ENCODE measurements at places on chromosomes 11 and 22.
A peak's percentile ranks its signal among the peaks of the same experiment; 100 is the strongest.

GRCh38 chr22:43008921-43009320 lies 6.0 kb downstream of the PACSIN2 start:
- no peak for DNase-seq

DNA sequence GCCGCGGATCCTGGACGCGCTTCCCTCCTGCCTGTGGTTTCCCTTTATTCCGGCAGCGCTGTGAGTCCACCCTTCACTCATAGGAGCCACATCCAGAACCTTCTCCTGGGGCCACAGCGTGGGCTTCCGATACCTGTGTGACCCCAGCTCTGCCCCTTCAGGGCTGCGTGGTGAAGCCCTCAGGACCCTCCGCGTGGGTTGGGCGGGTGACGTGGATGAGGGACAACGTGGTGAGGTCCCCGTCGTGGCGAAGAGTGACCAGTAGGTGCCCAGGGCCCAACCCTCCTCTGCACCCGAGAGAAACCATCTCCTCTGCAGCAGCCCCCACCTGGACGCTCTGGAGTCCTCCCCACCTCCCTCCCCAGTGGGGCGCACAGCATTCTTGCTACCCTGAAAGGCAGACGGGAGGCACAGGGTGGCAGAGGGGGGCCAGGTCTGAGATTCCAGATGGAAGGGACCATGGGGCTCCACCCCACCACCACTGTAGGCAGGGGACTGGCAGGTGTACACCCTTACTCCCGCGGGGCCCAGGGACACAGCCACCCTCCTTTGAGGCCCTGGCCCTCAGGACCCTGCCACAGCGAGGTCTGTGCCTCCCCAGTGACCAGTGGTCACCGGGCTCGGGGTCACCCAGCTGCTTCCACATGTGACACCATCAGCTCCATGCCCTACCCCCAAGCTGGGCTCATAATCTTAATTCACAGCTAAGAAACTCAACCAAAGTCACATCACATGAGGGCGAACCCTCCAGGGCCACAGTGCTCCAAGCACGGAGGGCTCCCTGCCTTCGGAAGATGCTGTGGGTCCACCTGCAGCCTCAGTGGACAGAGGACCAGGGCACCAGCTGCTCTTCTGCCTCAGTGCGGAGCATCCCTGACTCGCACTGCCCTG lies 3.4 kb upstream of the ZBED4 start:
- no peak for DNase-seq

GRCh38 chr11:132022285-132022684 lies 651.9 kb downstream of the NTM start:
- DNase-seq = no peak

DNA sequence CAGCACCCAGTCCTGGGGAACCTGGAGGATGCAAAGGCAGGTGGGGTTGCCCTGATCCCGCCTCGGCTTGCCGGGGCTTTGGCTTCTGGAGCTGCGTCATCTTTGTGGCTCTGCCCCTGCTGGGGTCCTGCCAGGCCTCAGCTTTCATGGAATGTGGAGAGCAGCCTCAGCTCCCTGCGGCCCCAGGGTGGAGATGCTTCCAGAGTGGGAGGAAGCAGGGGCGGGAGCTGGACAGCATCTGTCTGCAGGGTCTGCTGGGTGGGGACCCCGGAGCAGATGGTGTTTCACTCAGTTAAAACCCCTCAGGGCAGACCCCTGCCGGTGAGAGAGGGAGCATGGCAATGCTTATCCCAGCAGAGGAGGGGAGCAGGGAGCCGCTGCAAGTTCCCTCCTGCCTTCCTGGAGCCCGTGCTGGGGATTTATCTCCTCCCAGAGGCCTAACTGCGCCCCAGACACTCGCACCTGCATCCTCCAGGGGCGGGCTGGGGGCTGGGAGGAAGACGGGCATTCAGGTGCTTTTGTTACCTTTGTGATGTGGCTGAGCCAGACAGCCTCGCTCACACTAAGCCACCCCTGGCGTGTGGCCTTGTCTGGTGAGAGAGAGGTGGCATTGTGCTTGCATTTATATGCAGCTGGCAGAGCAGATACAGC lies 15.7 kb downstream of the GRIK4 start:
- DNase-seq = no peak

DNA sequence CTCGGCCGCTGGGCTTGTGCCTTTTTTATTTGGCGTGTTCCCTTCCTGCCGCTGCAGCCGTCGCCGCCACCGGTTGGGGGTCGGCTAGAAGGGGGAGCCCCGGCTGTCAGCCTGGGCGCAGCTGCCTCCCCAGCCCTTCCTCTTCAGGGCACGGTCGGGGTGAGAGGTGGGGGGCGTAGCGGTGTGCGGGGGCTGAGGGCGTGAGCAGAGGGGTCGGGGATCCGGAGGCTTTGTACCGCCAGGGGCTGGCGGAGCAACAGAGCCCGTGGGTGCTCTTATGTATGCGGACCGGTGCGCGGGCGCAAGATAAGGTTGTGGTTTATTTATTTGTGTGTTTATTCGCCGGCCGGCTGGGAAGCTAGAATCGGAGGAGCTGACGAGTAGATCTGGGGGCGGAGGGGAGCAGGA lies 477 bp downstream of the ZBTB16 start:
- DNase-seq = no peak

DNA sequence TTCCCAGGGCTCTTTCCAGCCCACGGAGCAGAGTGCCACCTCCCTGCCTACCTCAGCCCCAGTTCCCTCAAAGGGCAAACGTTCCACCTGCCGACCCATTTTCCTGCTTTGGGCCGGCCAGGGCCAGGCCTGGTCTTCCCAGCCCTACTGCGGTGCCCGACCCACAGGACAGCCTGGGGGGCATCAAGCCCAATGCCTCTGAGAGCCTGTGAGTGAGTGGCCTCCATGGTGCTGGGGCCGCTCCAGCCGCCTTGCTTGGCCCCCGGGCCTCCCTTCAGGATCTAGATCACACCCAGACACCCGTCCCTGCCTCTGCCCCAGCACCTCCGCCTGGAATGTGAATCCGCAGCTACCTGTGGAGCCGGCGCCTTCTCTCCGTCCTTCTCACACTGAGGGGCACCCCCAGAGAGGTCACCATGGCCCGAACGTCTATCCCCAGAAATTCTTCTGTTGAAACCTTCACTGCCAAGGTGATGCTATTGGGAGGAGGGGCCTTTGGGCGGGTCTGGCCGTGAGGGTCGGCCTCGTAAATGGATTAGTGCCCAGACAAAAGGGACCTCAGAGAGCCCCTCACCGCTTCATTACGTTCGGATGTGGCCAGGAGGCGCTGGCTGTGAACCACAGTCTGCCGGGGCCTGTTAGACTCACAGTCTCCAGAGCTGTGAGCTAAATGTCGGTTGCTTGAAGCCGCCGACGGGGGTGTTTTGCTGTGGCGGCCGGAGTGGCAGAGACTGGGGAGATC lies 36.2 kb upstream of the BRSK2 start:
- no peak for DNase-seq

DNA sequence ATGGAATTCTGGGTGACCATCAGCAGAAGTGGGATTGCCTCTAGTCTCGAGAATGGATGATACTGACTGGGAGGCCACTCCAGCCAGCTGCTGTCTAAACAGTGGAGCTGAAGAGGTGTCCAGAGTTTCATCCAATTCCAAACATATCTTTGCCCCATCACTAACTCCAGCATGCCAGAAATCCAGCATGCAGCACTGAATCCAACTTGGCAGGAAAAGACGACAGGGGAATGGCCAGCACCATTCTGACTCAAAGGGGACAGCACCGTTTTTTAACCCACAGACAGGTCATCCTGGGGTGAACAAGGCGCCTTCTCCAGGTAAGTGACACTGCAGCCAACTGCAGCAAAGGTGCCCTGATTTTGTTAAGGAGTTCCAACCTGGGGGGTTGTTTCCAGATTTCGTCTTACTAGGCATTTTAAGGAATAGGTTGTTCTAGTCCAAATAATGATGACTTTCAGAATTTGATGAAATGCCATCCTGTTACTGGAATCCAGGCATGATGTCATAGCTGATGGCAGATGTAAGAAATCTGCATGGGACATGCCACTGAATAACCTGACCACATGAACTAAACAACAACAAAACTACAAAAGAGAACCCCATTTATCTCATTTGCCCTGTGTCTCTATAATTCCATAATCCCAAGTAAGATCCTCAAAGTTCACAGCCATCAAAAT lies 32.3 kb downstream of the FEZ1 start:
- DNase-seq = no peak

GRCh38 chr11:953512-953911 lies 27.8 kb downstream of the AP2A2 start:
- DNase-seq = no peak

DNA sequence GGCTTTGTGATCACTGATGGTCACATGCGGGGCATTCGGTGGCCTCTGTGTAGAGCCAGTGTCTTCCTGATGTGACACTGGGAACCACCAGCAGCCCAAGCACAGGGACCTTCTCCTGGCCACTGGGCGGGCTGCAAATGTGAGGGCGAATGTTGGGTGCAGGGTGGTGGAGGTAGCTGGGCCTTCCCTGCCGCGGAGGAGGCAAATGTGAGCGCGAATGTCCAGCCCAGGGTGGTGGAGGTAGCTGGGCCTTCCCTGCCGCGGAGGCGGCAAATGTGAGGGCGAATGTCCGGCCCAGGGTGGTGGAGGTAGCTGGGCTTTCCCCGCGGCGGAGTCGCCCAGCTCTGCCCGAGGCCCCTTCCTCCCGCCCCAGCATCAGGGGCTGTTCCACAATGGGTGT lies 23.3 kb downstream of the PTDSS2 start:
- DNase-seq = no peak

- no peak for DNase-seq
These were observed 5.6 kb downstream of the PIM3 start for GRCh38 chr22:49966041-49966773.

DNA sequence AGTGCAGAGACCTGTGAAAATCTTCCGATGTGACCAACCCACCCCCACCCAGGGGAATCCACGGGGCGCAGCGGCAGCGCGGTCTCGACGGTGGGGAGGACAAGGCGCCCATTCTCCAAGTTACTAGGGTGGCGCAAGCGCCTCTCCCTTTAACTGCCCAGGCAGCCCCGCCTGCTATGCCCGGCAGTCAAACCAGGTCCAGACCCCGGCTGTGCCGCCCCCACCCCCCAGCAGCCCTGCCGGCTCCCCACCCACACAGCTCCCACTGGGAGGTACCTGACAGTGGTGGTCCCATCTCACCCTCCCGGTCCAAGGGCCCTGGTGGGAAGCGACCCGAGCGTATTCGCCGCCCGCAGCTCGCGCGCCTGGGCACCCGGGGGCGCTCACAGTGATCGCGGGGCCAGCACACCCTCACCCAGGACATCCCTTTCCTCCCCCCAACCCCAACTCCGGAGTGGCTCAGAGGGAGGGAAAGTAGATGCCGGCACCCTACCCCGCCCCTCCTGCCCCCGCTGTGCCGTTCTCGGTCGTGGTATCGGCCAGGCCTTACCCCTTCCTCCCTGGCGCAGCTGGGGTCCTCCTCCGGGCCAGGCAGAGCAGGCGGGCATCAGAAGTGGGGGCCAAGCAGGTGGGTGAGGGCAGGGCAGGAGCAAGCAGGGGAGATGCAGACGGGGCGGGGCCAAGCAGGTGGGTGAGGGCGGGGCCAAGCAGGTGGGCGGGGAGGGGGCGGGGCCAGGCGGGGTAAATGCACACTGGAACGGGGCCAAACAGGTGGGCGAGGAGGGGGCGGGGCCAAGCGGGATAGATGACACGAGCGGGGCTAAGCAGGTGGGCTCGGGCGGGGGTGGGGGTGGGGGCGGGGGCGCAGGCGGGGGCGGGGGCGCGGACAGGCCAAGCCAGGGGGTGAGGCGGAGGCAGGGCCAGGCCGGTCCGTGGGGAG lies at the start of gene TRPM5:
TRPM5 (minus strand) TSS at position 634 of the 940 bp plus-strand sequence. CDS start 21,478 bp downstream, outside the sequence.
- peak; percentile 41 for DNase-seq

DNA sequence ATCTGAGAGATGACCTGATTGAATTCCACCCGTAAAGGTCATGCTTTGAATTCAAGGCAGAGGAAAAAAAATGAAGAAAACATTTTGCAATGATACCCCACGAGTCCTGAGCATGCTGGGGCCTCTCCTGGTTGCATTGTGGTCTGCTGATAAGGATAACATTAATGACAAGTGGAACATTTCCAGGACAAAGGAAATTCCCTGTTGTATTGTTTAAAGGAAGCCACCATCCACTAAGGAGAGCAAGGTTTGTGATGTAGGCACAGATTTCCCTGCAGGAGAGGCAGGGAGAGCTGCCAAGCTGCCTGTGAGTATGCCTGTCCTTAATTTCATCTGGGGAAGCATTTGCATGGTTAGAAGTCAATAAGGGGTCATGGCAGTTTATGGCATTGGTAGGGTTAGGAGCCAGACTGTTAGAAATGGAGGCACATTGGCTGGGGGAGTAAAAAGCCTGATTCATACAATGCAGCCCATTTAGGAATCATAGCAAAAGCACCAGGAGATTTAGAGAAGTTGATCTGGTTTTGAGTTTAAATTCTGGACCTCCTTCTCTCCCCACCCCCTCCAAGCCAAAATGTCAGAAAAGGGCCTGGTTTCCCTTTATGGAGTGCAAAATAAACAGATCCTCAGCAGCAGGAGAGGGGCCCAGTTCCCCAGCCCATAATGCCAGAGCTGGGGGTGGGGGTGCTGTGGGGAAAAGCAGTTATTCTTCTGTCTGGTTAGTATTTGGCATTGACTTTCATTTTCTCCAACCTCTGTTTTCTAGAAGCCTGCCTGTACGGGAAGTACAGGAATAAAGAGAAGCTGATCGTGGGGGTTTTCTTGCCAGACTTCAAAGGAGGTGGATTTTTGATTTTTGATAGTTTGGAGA lies 22.1 kb downstream of the FLI1 start:
- DNase-seq = no peak

DNA sequence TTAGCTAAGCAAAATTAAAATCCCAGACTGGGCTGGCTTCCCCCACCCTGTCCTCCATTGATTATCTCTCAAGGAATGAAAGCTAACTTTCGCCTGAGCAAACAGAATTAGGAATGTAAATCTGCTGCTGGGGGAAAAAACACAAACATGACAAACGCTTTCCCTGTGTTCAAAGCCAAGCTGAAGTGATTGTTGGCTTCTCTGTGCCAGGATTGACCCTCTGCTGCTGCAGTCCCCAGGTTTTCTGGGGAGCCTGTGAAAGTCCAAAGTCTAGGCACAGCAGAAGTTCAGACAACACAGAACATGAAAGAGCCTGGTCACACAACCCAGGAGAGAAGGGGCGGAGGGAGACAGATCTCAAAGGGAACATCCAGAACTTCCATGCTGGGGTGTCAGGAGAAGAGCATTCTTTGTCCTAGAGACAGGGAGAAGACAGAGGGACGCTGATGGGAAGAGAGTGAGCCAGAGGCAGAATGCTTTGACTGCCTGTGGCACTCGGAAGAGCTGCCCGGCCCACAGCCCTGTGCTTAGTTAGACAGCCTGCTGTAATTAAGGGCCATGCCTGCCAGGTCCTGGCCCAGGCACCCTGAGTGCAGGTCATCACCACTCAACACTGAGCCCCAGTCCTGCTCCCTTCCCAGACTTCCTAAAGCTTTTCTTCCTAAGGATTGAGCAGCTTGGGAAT lies 6.9 kb downstream of the PATZ1 start:
- DNase-seq = no peak

DNA sequence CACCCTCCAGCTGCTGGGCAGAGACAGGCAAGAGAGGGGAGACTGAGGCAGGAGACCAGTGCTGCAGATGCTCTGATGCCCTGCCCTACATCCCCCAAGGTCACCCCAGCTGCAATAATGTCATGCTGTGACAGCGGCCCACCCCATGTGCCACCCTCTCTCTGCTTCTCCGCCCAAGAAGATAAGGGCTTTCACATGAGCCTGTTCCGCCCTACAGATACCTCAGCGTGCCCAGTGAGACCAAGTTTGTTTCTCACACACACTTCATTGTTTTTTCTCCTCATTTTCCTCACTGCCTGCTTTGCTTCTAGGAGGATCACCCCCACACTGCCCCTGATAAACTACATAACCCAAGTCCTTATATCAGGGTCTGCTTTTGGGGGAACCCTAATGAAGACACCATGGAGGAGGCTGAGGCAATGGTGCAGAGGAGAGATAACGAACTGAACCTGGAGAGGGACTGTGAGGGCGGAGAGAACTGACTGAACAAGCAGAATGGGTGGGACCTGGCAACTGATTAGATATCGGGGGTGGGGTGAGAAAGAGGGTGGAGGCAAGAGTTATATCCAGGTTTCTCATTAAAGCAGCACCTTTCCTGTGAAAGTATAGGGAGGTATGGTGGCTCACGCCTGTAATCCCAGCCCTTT lies 37.5 kb upstream of the TSKU start:
- DNase-seq = no peak
